Epithelial cell of proximal tubule (primary cell): ENCODE measurements at places on chromosomes 6 and 20. TPM values are rescaled to one million over a fixed set of nuclear protein-coding genes. Genes with fewer than 3 reads are reported as not detected.

Gene LY6G6C
- total RNA-seq = not detected in 2 replicates

Gene ZGPAT
- 36.5 and 57.2 TPM in 2 replicates for total RNA-seq

Gene GSTA2
- total RNA-seq = not detected in 2 replicates

- DNase-seq = no peak
Measured at GRCh38 chr20:49563015-49563980, 4.6 kb downstream of the PTGIS start.

Gene LRRN4
- 152 and 199 TPM in 2 replicates for total RNA-seq
